ENCODE measurements at places on chromosomes 4 and X.

DNA sequence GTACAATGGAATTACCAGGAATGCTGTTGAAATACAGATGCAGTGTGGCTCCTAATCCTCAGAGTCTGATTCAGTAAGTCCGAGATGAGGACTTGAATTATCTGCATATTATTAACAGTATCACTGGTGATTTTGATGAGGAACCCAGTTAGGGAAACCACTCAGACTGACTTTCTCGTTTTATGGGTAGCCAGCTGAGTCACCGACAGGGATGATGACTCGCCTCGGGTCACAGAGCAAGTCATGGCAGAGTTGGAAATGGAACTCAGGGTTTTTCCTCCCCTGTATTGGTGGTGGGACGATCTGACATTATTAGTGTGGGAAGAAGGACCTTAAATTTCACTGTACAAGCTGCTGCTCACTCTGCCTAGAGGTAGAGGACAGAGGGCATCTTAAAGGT is 51.3 kb downstream of the RTL9 start:
- DNase-seq: no peak

DNA sequence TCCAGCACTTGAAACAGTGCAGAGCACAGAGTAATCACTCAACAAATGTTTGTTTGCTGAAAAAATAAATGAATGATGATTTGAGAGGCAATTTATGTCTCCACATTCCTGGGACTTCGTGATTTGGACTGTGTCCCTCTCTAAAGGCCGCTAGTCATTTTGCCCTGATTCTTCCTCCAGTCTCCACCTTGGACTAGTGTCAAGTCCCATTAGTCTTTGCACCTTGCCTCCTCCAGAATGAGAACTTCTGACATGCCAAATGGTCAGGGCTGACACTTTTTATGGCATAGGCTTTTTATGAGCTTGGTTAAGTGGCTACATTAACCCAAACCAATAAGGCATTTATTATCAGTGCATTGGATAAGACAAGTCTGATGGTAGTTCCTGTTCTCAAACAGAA is 65.1 kb upstream of the POF1B start:
- DNase-seq: no peak

GRCh38 chr4:154076921-154077320 is 288.0 kb upstream of the SFRP2 start:
- DNase-seq: no peak

DNA sequence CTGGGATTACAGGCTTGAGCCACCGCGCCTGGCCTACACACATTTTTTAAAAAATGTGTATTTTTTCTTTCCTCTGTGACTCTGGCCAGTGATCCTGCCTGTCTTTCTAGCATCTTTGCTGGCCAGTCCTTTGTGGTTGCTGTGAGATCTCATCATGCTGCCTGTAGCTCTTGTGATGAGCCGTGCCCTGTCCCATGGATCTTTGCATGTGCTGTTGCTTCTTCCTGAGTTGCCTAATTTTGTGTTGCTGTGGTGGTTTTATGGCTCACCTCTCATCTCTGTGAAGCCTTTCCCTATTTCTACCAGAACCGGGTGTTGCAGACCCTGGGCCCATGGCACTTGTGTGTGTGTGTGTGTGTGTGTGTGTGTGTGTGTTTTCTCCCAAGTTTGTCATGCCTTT is 8.3 kb downstream of the NSD2 start:
- DNase-seq: no peak

- no peak for DNase-seq
Observed at GRCh38 chrX:55210931-55211677, 9.0 kb upstream of the PAGE5 start.

DNA sequence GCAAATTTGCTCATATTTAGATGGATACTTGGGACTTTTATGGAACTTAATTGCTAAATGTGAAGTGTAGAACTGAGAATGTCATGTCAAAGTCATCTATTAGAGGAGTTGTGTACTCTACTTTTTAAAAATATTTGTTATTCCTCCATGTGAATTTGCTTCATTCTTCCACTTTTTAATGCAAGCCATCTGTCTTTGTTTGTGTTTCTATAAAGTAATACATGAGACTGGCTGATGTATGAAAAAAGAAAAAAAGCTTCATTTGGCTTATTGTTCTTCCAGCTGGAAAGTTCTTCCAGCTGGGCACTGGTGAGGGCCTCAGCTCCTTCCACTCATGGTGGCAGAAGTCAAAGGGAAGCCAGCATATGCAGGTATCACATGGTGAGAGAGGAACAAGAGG is 114.6 kb upstream of the GRID2 start:
- no peak for DNase-seq

- DNase-seq: no peak
Observed at GRCh38 chr4:120228086-120228485, 161.4 kb upstream of the MAD2L1 start.

- no peak for DNase-seq
Observed at GRCh38 chr4:8579526-8580320, 469 bp upstream of the GPR78 start.

- DNase-seq: no peak
Observed at GRCh38 chr4:138650929-138651448, 364.6 kb upstream of the NOCT start.

All from stimulated activated CD8-positive, alpha-beta memory T cell treated with anti-CD3 and anti-CD28 coated beads, Interleukin-4, amount 100 ng/mL, for 1 hour (primary cell).